ENCODE measurements at places on chromosomes 4 and X. TPM values are rescaled to one million over a fixed set of nuclear protein-coding genes. Genes with fewer than 3 reads are reported as not detected.

- DNase-seq: no peak
Measured at GRCh38 chr4:23978002-23978401, 88.2 kb upstream of the PPARGC1A start.

DNA sequence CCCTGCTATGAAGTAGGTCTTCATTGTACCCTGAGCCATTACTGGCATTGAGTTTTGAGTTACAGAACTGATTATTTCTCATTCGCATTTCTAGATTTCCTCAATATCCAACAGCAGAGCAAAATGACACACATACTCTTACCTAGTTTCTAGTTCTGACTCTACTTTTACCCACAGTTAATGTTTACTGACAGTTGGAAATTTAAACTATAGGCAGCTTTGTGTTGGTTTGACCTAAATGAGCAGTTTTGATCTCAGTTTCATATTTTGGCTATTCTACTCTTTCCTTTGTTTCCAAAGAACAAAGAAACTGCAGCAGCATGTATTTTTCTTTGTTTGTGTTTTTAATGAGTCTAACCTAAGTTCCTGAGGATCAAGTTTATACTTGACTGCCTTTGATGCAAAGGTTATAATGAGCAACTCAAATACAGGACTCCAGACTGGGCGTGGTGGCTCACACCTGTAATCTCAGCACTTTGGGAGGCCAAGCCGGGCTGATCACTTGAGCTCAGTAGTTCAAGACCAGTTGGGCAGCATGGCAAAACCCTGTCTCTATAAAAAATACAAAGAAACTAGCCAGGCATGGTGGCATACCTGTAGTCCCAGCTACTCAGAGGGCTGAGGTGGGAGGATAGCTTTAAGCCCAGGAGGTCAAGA is 30.4 kb downstream of the TXK start:
- peak; percentile 31 for DNase-seq

The AREG gene
- 1,643 TPM for polyA plus RNA-seq

The GABRB1 gene
- polyA plus RNA-seq: not detected

- DNase-seq: no peak
Measured at GRCh38 chr4:151173871-151174270, 74.4 kb downstream of the RPS3A start.

DNA sequence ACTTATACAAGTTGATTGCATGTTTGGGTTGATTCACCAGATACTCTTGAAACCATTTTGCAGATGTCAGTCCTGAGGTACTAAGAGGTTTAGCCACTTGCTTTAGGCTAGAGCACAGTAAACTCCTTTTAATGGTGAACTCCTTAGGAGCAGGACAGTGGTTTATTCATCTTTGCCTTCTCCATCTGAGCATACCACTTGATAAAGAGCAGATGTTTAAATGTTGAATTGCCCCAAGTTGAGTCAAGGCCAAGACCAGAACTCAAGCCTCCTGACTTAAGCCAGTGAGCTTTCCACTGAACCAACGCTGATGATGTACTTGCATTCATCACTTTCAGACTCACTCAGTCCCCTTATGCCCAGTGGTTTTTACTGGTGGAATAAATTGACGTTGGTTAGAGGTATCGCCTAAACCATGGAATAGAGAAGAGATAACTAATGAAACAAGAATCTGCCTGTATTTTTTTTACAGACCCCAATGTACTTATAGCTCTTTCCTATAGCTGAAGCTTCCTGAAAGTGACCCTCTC is 7.5 kb downstream of the DAPP1 start:
- no peak for DNase-seq

- no peak for DNase-seq
Measured at GRCh38 chrX:3134316-3134945, 93.2 kb downstream of the ARSF start.

The C4orf36 gene
- polyA plus RNA-seq: 3.2 TPM

The LRP2BP gene
- polyA plus RNA-seq: 0.09 TPM

DNA sequence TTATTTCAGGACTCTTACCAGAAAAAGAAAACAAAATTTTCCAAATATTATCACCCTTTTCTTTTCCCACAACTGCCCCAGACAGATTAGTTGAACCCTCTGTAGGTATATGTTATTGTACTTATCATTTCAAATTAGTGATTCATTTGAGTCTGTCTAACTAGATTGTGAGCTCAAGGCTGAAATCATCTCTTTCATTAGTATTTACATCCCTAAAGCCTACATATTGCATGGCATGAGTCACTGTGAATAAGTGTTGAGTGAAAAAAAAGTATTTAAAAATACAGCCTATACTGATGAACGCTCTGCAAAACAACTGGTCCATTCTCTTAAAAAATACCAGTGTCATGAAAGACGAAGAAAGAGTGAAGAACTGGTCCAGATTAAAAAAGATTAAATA is 3.9 kb downstream of the PAGE3 start:
- DNase-seq: peak; percentile 10

The PPP2R2C gene
- polyA plus RNA-seq: 0.10 TPM

- no peak for DNase-seq
Measured at GRCh38 chr4:173333658-173334084, 487 bp downstream of the HMGB2 start.

- no peak for DNase-seq
Measured at GRCh38 chr4:71004281-71004851, 10.9 kb downstream of the DCK start.

The LRRC66 gene
- polyA plus RNA-seq: 0.02 TPM

DNA sequence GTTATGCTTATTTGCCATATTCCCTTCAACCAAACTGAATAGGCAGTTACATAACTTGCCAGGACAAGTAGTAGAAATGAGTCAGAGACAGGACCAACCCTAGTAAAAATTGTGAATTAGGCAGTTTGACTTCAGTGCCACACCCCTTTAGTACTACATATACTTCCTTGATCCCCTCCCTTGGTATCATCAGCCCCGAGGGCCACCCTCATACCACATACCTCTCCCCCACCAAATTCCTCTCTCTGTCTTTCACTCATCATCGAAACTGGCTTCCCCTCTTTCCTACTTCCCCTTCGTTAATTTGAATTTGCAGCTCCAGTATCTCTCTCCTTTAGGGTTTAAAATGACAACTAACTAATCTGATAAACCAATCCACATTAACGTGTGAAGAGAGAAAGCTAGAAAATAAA is 7.9 kb upstream of the PTPN13 start:
- peak; percentile 91 for DNase-seq

- DNase-seq: no peak
Measured at GRCh38 chr4:90425893-90426292, 298.7 kb downstream of the CCSER1 start.

- DNase-seq: no peak
Measured at GRCh38 chr4:176291748-176292147, 22.7 kb upstream of the ASB5 start.

The ABLIM2 gene
- 0.49 TPM for polyA plus RNA-seq

The HOPX gene
- 8.8 TPM for polyA plus RNA-seq

GRCh38 chrX:71184803-71185495 is 38.1 kb upstream of the GJB1 start:
- no peak for DNase-seq

- peak; percentile 26 for DNase-seq
Measured at GRCh38 chr4:114251020-114251419, 271.6 kb upstream of the ARSJ start.

The UGT2A3 gene
- not detected for polyA plus RNA-seq

The AADAT gene
- polyA plus RNA-seq: 5.9 TPM

GRCh38 chr4:125390727-125391126 is 76.0 kb downstream of the FAT4 start:
- no peak for DNase-seq

The FAM9C gene
- polyA plus RNA-seq: not detected

GRCh38 chr4:41572516-41572915 is 34.6 kb downstream of the LIMCH1 start:
- no peak for DNase-seq

DNA sequence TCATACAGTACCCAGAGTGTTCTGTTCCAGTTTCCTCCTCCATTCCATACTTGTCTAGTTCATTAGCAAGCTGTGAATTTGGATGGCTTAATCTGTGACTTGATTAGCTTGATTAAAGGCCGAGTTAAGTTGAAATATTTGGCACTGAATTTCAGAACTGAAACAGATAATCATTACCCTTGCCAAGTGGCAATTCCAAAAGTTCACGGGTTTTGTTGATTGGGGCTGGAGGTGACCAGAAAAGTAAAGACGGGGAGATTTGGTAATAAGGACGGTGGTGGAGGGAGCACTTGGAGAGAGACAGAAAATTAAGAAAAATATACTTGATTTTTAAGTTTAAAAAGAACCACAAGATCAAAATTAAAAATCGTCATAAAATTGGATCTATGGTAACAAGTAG is 21.9 kb upstream of the KLHL2 start:
- DNase-seq: no peak

The ADH1A gene
- polyA plus RNA-seq: not detected

- peak; percentile 34 for DNase-seq
Measured at GRCh38 chr4:98828801-98829200, 100.1 kb downstream of the EIF4E start.

The VSIG4 gene
- not detected for polyA plus RNA-seq

DNA sequence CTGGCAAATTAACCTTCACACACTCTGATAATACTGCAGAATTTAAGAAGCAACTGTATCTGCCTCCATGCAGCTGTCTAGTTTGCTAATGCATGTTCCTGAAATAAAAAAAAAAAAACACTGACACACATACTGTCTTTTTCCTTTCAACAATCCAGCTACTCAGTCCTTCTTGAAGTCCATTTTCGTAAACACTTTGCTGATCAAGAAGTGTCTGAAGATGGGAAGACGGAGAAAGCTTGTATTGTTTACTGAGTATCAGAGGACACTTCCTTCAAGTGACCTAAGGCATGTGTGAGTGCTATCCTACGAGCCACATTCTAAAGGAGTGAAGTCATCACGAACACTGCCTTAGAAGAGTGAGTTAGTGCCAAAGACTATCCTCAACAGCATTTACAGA is 82.6 kb downstream of the LUZP4 start:
- DNase-seq: peak; percentile 54

- DNase-seq: no peak
Measured at GRCh38 chrX:96776966-96777365, 92.3 kb downstream of the DIAPH2 start.

The CHIC2 gene
- 16.8 TPM for polyA plus RNA-seq

The NSUN7 gene
- 0.41 TPM for polyA plus RNA-seq

- DNase-seq: no peak
Measured at GRCh38 chr4:122163767-122164166, 11.6 kb downstream of the BLTP1 start.

The ZFYVE28 gene
- polyA plus RNA-seq: 1.0 TPM

The BEX3 gene
- polyA plus RNA-seq: 222 TPM

GRCh38 chr4:170497689-170498088 is 407.9 kb upstream of the AADAT start:
- no peak for DNase-seq

DNA sequence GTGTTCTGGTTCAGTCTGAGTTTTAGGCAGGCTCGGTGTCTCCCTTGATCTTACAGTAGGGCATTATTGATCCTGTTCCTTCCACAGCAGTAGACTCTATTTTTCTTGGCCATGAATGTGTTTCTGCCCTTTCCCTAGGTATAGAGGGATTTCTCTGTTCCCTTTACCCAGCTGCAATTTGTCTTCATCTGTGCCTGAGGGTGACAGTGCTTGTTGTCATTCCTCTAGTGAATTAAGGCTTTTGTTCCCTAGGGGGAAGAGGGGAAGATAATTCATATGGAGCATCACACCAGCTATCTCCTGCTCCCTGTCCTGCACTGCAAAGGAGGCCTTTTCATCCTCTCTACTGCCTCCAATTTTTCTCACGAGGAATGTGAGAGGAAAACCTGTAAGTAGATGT is 39.7 kb upstream of the CXorf51A start:
- no peak for DNase-seq

DNA sequence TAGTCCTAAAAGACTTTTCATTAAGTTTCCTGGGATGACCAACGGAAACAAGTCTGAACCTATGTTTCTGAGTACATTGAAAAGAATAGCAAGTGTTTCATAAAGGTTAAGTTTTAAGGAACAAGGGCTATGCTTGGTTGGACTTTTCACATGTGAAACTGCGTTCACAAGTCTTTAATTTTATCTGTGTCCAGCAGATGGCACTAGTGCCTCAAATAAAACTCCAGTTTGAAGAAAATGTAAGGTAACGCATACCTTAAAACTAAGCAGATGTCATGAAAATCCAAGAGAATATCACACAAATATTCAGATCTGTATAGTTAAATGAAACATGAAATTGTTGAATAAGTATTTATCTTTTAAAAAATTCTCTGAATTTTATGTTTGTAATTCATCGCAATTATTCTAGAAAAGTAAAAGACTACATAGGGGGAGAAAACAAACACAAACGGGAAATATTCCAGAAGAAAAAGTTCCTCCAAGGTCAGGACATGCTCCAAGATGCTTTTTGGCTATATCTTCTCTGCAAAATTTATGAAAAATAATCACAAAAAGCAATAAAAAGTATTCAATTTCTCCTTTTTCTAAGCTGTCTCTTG is 89.6 kb upstream of the MAD2L1 start:
- DNase-seq: peak; percentile 52

Data from foreskin keratinocyte (primary cell).